ENCODE measurements at places on chromosomes 13 and 19.

DNA sequence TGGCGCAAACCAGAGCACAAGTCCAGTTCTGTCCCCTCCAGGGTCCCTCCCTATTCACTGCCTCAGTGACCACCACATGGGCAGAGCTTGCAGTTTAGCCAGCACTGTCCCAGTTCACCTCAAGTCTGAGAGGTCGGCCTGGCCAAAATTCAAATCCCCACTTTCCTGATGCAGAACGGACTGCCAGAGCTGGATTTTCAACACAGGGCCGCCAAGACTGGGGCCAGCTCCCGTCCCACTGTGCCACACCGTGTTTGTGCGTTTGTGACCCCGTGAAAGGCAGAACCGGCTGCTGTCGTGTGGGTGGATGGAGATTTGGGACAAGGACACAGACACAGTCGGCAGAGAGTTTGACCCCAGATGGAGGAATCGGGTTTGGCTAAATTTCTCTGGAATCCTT lies 176.7 kb downstream of the URI1 start:
- DNase-seq, result no peak

GRCh38 chr19:46484656-46485055 lies 11.0 kb downstream of the PNMA8B start:
- no peak for DNase-seq

DNA sequence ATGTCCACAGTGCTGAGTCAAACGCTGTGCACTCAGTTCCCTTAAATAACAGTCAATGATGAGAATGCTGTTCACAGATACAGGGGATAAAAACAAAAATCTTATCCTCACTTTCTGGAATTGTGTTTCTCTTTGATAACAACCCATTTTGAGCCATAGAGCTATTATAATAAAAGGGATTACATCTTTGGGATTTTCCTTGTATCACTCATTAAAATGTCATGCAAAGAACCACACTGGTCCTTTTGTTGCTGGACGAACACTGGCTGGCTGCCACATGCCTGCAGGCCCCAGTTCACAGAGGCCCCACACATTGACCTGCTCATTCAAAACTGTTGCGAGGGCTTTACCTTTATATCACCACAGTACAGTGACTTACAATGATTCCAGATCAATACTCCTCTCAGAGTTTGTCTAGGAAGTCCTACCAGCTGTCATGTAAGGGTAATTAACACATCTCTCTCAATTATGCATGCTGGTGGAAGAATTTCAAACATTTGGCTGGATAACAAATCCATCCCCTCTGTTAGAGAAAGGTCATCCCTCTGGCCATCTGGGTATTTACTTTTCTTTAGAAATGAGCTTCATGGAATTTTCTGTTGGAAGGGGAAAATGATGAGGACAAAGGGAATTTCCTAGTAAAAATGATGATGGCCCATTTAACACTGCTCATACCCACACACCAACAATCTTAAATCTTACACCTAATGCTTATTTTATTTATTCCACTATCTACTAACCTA lies 85.9 kb downstream of the MBNL2 start:
- DNase-seq, result no peak

GRCh38 chr13:44340508-44340907 lies 33.1 kb upstream of the SERP2 start:
- DNase-seq, result no peak

DNA sequence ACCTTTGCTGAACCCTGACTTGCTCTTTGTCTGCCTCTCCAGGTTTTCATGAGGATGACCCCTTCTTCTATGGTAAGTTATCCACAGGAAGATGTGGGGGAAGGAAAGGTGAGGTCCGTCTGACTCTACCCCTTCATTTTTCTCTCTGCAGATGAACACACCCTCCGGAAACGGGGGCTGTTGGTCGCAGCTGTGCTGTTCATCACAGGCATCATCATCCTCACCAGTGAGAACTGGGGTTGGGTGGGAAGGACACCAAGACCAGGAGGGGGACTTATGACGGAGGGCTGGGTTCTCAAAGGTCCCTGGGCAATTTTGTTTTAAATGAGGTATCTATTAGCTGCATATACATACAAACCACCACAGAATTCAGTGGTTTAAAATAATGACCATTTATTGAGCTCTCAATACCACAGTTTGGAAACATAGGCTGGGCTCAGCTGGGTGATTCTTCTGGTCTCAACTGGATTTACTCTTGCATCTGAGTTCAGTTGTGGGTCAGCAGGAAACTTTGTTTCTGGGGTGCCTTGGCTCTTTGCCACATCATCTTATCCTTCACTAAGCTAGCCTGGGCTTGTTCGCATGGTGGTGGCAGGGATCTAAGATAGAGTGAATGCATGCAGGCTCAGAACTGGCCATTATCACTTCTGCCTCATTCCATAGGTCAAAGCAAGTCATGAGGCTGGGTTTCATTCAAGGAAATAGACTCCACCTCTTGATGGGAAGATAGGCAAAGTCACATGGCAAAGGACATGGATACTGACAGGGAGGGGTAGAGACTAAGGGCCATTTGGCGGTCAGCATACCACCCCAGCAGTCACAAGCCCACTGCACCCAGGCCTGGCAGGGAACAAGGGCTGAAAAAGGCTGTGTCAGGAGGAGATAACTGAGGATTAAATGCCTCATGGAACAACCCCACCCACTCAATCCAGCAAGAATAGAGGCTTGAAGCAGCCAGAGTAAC lies 11.8 kb downstream of the FXYD5 start:
- peak; percentile 41 for DNase-seq

- DNase-seq, result no peak
Measured at GRCh38 chr19:22945560-22945959, 57.4 kb downstream of the ZNF728 start.

DNA sequence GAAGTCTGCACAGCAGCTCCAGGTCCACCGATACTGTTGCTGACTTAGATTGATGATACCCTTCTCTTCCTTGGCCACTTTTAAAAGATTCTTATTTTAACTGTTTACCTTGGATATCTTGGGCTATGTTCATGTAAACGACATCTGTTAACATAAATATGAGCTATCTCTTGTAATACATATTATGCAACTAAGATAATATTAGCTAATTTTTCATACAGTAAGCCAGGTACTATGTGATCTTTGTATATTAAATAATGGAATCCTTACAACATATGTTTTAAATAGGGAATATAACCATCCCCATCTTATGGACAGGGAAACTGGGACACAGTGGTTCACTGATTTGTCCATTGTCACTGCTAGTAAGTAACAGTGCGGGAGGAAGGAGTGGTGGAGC lies 37.9 kb downstream of the TNFRSF19 start:
- DNase-seq, result no peak

GRCh38 chr13:22061806-22062391 lies 391.0 kb downstream of the FGF9 start:
- DNase-seq, result no peak

- peak; percentile 98 for DNase-seq
Measured at GRCh38 chr19:11242864-11243797, 3.7 kb downstream of the ANGPTL8 start.

GRCh38 chr19:24054044-24054935 lies 32.7 kb upstream of the ZNF254 start:
- DNase-seq, result no peak

DNA sequence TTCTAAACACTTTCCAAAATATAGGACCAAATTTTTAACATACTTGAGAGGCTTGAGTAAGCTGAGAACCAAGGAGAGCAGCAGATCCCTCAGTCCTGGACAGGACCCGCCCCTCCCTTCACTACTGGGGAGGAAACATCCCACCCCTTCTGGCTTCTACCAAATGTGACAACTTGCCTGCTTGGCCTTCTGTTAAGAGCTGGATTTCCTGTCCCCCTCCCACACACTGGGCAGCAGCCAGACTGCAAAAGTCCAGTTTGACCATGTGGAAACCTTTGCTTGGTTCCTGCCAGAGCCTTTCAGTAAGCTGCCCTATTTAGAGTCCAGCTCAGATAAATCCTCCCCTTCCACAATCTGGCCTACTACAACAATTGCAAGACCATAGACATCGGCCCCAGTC lies 84.3 kb downstream of the FGF14 start:
- DNase-seq, result no peak

DNA sequence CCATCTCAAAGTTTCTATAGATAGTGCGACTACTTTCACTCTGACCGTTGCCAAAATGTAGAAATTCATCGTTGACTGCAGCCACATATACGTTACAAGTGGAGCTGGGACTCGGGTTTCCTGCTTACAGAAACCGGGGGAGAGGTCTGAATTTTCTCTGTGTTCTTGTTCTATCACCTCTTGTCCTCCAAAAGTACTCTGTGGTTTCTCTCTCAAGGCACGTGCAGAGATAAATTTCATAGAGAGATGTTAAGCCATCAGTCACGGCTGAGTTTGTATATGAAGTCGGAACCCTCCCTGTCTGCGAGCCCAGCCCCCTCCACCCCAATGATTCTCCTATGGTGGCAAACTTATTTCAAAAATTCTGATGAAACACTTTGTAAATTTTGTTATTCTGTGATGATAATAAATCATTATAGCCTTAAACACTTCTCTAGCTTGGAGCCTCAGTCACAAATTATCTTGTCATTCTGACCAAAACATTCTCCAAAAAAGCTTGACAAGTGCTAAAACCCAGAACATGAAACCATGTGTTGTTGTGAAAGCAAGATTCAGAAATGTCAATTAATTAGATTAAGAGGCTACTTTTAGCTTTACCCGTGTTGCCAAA lies 87.5 kb downstream of the TSHZ3 start:
- peak; percentile 7 for DNase-seq

DNA sequence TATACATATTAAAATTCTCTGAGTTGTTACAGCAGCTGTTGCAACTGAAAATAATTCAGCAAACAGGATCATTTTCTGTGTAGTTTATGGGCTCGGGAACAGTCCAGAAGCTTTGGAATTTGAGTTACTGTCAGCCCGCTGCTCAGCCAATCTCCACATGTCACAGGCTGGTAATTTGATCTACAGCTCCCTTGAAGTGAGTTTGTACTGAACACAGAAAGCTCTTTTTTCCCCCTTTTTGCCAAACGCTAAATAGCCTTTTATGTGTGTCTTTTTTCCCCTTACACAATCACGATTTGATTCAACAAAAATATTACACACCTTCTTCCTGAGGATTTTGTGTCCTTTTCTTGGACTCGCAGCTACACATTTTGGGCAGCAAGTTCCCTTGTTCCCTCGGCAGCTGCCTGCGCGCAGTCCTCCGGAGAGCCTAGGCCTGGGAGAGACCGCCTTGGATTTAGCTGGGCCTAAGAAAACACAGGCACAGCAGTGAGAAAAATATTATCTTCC lies 371.4 kb downstream of the KCNRG start:
- no peak for DNase-seq

- no peak for DNase-seq
Measured at GRCh38 chr13:90889906-90890834, 457.3 kb upstream of the MIR17HG start.

DNA sequence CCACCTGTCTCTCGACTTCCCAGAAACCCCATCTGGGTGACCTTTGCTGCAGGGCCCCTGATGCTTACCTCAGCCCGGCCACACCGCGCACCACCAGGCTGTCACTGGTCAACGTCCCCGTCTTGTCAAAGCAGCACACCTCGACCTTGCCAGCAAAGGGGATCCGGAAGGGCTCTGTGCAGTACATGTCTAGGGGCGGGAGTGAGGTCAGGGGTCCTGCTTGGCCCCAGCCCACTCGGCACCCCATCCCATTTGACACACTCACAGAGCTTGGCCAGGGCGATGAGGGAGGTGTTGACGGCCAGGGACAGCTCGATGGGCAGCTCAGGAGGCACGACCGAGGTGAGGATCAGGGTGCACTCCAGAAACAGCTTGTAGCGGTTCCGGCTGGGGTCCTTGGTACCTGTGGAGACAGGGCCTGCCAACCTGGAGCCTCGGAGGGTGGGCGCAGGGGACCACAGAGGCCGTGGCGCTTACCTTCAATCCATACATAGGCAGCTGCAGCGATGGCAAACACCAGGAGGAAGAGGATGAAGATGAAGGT lies 8.4 kb downstream of the ATP13A1 start:
- DNase-seq, result no peak

DNA sequence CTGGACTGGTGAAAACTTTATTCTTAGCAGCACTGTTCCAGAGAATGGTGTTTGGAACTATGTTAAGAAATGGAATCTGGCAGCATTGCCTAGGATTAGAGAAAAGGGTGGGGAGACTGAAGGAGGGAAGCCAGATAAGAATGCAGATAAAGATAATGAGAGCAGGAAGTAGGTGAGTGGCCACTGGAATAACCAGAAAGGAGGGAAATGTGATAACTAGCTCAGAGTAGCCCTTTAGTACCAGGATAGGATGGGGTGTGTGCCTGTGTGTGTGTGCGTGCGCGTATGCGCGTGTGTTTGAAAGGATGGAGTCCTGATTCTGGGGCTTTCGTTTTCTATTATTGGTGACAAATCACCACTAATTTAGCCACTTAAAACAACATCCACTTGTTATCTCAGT lies 33.4 kb upstream of the FRY start:
- no peak for DNase-seq

GRCh38 chr19:9430444-9430843 lies 4.9 kb downstream of the ZNF266 start:
- DNase-seq, result no peak

- DNase-seq, result no peak
Measured at GRCh38 chr19:28224441-28224840, 988.5 kb downstream of the UQCRFS1 start.

DNA sequence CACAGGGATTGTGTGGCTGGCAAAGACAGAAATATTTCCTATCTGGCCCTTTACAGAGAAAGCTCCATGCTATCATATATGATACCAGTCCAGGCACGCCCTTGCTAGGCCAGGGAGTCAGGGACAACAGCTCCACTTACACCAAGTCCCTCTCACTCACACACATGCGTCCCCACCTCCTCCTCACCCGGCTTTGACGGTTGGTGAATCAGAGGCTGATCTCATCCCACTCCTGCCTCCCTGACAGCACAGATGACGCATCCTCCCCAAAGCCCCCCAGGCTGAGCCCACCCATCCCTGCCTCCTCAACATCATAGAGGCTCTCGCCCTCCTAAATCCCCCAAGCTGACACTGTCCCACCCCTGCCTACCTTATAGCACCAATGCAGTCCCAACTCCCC lies 62.7 kb downstream of the F2RL3 start:
- no peak for DNase-seq

DNA sequence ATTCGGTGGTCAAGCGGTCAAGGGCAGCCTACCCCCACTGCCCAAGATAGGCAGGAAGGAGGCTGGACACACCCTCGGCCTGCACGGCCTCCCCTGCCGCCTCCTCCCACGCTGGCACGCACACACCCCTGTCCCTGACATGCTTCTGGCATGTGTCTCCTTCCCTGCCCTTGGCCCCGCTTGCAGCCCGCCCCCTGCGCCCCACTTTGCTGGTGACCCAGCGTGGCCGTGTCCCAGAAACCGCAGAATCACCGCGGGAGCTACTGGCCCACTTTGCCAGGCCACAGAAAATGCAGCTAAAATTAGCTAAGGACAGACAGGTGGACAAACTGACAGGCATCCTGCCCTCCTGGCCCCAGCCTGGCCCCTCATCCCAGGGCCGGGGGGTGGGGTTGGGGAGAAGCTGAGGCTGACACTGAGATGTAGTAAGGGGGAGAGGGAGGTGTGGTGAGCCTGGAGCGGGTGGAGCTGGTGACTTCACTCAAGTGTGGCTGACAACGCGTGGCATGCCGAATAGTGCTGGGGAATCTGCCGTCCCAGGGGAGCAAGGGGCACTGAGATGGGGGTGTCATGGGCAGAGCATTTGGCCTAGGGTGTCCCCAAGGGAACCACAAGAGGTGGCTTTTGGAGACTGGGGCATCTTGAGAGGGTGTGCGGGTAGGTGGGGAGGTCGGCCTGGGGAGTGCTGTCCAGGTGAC lies 2.4 kb downstream of the SHANK1 start:
- no peak for DNase-seq
